ENCODE measurements at places on chromosomes 5 and 9. TPM values are rescaled to one million over a fixed set of nuclear protein-coding genes. Genes with fewer than 3 reads are reported as not detected.

FOXD4 gene
- 0.24 TPM for total RNA-seq

BARX1 gene
- not detected for total RNA-seq

DNA sequence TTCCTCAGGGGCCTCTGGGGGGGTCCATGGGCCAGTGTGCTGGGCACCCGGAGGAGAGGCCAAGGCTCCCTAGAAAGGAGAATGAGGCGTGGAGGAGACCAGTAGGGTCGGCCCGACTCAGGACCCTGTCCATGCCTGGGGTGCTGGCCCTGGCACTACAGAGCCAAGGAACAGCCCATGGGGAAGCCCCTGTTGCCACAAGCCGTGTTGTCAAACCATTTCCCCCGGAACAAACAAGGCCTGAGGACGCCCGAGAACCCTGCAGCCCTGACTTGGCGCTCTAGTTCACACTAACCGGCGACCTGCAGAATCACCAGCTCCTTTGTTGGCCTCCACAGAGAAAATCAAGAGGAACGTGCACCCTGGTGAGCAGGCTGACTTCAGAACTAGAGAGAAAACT is 41.6 kb upstream of the SLC12A7 start:
- ATAC-seq: no peak

- ATAC-seq: no peak
Measured at GRCh38 chr9:90095682-90096081, 490.9 kb downstream of the GADD45G start.

SLC46A2 gene
- not detected for total RNA-seq

GRCh38 chr9:135530146-135530545 is 8.9 kb downstream of the LCN1 start:
- ATAC-seq: no peak

DNA sequence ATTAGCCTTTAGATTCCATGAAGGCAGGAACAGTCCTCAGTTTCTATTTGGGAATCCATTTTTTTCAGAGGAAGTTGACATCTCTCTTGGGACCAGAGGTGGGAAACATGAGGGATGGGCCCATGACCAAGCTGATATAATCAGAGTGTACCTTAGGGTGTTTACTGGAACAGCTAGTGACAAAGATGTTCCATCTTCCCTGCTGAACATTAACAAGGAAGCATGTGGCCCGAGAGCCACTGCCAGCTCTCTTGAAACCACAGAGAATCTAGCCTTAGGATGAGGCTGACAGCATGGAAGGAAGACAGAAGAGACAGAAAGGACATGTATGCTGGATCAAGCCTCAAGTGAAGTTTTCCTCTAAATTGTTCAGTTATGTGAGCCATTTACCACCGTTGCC is 16.0 kb downstream of the AQP3 start:
- ATAC-seq: no peak

DNA sequence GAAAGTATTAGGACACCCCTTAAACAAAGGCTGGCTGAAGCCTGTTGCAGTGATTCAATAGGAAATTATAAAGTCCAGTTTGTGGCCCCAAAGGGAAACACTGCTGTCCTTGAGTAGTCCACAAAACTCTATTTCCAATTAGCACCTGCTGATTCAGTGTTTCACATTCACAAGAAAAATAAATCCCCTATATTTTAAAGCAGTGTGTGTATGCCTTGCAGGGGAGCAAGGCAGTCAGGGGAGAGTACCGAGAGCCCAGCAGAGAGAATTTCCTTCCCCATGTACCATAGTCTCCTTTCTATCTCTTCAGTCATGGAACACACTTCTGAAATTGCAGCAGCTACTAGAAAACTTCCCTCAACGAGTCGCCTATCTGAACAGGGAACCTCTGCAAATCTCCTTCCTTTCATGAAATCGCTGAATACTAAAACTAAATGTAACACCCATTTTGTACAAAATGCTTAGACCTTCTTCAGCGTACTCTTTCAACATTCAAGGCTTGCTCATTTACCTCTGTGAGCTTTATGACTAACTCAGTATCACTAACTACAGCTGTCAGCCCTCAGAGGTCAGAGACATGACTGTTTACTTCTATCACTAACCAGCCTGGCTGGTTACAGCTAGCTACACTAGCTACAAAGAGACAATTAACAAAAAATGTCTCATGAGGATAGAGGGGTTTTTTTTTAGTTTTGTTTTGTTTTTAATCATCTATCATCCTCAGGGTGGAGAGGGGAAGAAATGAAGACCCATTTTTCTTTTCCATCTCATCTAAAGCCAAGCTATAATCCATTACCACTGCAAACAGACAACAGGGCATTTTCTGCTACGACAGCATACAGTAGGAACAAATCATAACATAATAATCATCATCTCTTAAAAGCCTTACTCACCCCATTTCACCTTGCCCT is 188.7 kb downstream of the EBF1 start:
- ATAC-seq: peak; percentile 71

DNA sequence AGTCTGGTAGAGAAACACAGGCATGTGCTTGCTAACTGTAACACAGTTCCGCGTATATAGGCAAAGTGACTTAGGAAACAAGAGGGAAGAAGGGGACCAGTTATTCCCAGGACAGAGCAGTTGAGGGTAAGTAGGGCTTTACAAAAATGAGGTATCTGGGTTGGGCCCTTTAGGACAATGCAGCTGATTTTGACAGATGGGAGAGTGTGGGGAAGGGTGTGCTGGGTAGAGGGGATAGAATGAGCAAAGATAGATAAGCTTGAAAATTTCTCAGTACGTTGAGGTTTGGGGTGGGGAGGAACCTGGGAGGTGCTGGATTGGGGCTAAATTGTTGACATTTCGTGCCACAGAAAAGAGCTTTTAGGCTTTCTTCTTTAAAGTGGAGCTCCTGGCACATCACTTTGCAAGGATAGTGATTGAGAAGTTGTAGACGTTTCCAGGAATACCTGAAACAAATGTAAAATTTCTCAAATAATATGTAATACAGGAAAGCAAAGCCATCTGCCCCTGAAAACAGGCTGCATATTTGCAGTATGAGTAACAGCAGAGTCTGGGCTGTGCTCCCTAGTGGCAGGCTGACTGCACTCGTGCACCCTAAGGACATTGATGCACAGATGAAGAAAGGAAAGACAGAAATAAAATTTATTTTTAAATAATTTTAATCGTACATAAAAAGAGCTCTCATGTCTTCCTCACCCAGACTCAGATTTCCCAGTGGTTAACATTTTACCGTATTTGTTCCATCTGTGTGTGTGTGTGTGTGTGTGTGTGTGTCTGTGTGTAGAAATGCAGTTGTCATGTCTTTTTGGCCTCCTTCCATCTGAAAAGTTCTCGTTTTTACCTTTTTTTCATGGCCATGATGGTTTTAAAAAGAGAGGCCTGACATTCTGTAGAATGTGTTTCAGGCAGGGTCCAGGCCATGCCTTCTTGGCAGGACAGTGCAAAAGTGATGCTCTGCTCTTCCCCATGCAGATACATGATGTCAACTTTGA is 144.9 kb upstream of the DMRT1 start:
- no peak for ATAC-seq

DNA sequence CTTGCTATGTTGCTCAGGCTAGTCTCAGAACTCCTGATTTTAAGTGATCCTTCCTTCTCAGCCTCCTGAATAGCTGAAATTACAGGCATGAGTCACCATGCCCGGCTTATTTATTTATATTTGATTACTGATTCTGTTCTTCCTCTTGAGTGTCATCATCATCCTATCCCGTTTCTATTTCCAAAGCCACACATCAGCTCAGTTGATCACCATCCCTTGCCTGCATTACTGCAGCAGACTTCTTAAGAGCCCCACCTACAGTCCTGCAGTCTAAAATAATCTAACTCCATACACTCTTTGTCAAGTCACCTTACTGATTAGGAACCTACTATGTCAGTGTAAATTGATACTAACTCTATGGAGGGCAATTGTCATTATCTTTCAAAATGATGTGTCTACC is 138.9 kb upstream of the RAI14 start:
- peak; percentile 32 for ATAC-seq

DNA sequence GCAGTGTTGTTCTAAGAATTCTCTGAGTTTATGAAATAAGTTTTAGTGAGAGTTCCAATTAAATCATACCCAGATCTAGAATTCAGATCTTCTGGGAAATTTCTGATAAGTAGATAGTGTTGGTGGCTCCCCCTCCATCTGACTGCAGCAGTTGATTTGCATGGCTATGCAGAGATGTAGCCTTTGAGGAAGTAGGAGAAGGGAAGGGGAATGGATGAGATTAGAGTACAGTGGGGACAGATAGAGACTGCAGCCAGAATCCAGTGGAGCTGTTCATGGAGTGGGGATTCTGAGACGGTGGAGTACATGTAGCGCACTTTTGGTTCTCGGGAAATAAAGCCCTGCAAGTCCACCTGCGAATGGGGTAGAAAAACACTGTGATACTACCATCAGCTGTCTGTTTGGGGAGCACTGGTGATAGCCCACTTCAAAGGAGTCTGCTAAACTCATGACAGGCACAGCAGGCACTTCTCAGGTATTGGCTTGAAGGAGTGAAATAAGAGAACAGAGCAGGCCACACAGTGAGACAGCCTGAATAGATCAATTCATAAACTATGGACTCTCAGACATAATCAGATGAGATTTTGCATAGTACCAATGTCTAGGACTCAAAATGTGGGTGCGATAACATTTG is 96.8 kb downstream of the ALDH1A1 start:
- no peak for ATAC-seq

GRCh38 chr9:79433703-79434102 is 138.1 kb upstream of the TLE4 start:
- no peak for ATAC-seq

- ATAC-seq: no peak
Measured at GRCh38 chr5:53991942-53992341, 318.4 kb downstream of the ARL15 start.

TPPP gene
- 0.19 TPM for total RNA-seq

PCDHB8 gene
- total RNA-seq: not detected

ZCCHC7 gene
- total RNA-seq: 27.3 TPM

CEP78 gene
- 37.2 TPM for total RNA-seq

DNA sequence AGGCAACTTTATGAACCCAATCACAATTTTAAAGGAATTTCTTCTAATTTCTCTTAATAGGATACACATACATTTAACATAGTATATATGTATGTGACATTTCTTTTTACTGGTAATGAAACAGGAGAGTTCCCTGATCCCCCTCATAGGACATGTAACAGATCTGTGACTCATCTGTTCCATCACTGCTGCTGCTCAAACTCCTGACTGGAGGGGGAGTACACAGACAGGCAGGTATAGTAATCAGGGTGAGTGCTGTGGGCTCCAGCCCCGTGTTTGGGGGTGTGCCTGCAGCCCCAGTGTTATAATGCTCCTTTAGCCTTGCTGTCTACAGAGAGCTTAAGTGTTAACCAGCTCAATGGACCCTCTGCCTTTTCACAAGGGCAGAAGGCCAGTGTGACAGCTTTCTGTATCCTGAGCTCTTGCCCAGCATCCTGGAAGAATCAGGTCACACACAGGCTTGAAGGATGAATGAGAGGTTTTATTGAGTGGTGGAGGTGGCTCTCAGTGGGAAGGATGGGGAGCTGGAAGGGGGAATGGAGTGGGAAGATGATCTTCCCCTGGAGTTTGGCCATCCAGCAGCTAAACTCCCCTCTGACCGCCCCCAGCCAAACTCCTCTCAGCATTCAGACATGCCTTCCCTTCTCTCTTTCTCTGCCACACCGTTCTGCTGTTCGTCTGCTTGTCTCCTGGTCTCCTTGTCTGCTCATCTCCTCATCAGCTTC is 161.3 kb downstream of the ZNF608 start:
- no peak for ATAC-seq

DNA sequence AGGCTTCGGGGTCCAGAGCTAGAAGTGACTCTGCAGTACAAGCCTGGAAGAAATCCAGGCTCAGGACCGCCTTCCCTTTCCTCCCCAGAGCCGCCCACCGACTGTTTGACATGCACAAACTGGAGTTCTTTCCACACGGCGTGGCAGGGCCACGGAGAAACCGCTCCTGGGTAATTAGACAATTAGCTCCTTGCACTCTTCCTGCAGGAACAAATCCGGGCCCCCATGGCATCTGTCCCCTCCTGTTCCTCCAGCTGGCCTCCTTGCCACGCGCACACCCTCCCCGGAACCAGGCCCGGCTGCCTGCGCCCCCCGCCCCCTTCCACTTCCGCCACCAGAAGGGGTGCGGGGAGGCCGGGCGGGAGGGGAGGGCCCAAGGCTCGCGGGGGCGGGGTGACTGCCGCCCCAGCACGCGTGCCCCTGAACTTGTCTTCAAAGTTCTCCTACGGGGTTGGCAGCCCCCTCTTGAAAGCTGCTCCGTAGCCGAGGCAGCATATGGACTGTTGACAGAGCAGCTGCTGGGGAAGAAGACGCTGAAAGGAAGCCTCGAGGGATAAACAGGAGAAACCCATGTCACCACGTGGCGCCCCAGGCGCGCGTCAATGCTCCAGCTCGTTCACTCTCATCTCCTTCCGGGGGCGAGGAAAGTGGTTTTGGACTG is 74.3 kb downstream of the SEC61B start:
- no peak for ATAC-seq

GRCh38 chr9:122975196-122975595 is 34.4 kb downstream of the RABGAP1 start:
- no peak for ATAC-seq

GRCh38 chr5:50763846-50764245 is 97.4 kb downstream of the PARP8 start:
- no peak for ATAC-seq

C5orf58 gene
- not detected for total RNA-seq

FBP2 gene
- not detected for total RNA-seq

GRCh38 chr5:167478188-167478587 is 813.3 kb upstream of the WWC1 start:
- ATAC-seq: no peak

GRCh38 chr5:86115164-86115563 is 502.6 kb upstream of the COX7C start:
- no peak for ATAC-seq
